ENCODE measurements at places on chromosomes 6 and 20.

- no peak for DNase-seq
Observed at GRCh38 chr20:18907353-18907752, 93.8 kb downstream of the SCP2D1 start.

- no peak for DNase-seq
Observed at GRCh38 chr6:13446381-13446780, 41.0 kb downstream of the GFOD1 start.

DNA sequence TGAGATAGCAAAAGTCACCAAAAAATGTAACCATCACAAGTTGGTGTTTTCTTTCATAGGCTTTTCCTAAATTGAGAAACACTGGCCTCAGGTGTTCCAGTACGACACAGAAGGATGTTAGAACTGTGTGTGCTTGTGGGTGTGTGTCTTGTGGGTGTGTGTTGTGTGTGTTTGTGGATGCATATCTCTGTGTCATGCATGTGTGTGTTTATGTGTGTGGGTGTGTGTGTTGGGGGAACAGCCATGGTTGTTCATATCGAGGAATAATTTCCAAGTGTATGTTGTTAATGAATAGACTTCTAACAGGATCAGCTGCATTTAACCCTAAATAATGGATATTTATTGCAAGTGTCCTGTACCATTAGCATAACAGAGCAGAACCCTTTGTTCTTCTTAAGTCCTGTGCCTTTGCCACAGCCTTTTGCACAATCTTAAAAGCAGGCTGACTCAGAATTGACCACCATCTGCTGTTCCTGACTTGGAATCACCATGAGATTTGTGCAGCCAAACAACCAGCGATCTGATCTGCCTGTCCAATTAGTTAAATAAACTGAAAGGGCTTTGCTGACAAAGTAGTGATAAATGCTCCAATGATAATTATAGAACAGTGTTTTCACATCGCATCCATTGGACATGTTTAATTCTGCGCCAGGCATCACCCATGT is 7.6 kb downstream of the CD93 start:
- DNase-seq = no peak

DNA sequence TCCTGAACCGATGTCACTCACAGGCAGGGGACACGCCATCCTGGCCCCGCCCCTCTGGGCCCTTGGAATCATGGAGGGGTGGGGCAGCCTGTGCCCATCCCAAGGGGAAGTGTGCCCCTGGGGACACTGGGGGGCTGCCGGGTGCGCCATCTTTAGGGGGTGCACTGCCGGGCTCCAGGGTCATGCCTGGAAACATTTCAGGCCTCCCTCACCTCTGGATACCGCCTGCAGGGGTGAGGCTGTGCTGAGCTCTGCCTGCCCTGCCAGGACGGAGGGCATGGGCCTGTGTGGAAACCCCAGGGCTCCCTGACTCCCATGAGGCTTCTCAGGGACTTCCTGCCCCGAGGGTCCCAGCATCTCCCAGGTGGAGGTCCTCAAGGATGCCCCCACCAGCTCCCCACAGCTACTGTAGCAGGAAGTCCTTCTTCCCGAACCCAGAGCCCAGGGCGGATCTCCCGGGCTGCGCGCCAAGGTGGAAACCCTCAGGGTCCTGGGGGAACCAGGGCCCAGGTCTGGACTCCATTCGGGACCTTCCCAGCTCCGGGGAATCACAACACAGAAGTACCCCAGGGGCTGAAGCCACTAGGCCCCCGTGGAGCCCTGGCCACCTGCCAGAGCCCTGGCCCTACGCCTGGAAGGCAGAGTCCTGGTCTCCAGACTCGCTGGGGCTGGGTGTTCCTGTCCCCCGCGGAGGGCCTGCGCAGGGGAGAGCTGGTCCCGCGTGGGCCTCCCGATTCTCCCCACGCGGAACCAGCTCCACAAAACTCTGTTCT is 15.6 kb downstream of the CHRNA4 start:
- DNase-seq = no peak

- DNase-seq = no peak
Observed at GRCh38 chr6:152700427-152700826, 2.7 kb downstream of the MYCT1 start.

- DNase-seq = no peak
Observed at GRCh38 chr6:47727391-47727790, 29.0 kb downstream of the ADGRF4 start.

GRCh38 chr6:82205930-82206392 is 41.6 kb downstream of the IBTK start:
- DNase-seq = no peak

- DNase-seq = peak; percentile 28
Observed at GRCh38 chr20:38321959-38322598, 18.1 kb downstream of the BPI start.

DNA sequence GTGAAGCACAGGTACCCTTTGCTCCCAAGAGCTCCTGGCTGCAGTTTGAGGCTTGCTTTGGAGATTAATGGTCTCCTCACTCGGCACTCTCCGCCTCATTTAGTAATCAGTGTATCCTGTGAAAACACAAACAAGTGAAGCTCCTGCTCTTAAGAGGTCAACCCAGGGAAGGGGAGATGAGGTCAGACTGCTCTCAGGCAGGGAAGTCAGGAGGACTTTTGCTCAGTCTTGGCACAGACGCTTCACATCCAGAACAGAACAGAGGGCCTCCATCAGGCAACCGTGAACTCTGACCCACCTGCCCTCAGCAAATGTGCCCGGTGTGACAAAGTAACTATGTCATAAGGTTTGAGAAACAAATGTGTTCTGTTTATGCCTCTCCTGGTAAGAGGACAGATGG is 428.8 kb upstream of the JARID2 start:
- no peak for DNase-seq

DNA sequence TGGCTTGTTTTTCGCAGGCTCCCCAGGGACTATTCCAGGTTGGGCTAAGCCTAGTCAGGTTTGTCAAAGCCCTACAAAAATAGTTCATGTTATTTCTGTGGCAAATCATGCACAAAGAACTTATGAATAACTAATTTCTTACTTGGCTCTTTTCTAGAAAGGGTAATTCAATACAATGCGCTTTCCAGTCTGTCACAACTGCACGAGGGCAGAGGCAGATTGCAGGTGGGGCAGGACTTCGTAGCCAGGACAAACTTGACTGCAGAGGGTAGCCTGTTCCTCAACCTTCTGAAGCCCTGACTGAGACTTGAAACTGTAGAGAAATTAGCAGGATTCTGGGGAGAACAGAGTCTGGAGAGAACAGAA is 253.5 kb downstream of the QKI start:
- no peak for DNase-seq

DNA sequence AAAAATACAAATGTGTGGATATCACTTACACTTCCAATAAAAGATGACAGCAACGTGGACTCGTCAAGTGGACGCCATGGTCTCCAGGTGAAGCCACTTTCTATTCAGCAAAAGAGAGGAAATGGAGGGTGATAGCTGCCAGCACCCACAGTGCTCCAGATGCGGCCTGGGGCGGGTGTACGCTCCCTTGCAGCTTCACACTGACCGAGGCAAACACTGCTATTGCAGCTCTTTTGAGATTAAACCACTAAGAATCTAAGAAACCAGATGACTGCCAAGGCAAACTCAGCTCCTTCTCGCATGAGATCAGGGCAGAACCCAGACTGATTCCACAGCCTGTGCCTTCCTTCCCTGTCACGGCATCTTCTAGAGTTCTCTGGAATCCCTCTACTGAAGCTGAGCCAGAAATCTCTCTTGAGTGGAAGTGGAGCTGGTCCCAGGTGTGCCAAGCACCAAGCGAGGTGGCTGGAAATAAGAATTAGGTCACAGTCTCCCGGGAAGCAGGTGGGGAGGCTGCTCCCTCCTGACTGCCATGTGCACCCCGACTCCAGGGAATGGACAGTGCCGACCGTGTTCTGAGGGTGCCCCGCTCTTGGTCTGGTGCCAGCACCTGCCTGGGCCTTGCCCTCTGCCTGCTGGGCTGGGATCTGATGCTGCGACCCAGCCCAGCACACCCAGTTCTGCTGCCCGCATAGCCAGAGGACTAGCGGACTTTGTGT is 90.1 kb upstream of the AFDN start:
- no peak for DNase-seq

GRCh38 chr6:98942263-98942803 is 5.4 kb downstream of the FBXL4 start:
- DNase-seq = no peak

GRCh38 chr6:8240301-8240700 is 138.0 kb upstream of the EEF1E1 start:
- DNase-seq = no peak

All from GM04504 (cell line).